Germinal center (tissue), 1 donor: ENCODE measurements at places on chromosomes 1 and 21.

DNA sequence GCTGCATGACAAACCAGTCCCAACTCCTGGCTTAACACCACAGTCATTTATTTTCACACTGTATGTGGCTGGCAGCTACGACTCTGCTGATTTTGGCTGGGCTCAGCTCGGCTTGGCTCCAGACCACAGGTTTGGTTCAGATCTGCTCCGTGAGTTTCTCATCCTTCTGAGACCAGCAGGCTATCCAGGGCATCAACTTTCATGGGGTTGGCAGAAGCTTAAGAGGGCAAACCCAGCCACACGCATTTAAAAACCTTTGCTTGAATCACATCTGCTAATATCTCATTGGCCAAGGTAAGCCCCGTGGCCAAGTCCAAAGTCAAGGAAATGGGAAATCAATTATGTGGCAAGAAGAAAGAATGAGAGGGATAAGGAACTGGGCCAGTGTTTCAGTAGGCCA, 574.2 kb downstream of the MATN1 start:
- no peak for DNase-seq

DNA sequence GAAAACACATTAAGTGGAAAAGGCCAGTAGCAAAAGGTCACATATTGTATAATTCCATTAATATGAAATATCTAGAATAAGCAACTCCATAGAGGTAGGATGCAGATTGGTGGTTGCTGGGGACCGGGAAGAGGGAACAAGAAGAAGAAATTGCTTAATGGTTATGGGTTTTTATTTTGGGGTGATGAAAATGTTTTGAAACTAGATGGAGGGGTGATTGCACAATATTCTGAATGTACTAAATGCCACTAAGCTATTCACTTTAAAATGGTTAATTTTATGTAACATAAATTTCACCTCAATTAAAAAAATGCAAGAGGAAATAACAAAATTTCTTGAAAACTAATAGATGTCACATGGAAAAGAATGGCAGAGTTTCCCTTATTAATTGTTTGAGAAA, 6.7 kb downstream of the KIAA0040 start:
- no peak for DNase-seq

DNA sequence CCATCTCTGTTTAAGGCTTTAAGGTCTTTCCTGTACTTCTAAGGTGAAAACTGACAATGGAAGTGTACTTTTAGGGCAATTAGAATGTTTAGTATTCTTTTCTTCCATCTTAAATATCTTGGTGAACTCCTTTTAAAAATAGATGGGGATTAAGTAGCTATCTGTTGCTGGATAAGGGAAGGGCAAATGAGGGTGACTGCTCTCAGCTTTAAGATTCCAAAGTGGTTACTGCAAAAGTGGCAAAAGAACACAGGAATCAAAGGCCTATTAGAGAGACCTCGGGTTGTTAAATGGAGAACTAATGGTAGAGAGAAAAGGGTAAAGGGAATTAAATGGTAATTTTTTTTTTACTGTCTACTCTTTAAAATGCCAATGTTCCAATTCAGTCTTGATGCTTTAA, 774.1 kb upstream of the B3GALT2 start:
- DNase-seq: no peak

- DNase-seq: no peak
Observed at GRCh38 chr1:100074604-100075395, 57.9 kb downstream of the SASS6 start.

DNA sequence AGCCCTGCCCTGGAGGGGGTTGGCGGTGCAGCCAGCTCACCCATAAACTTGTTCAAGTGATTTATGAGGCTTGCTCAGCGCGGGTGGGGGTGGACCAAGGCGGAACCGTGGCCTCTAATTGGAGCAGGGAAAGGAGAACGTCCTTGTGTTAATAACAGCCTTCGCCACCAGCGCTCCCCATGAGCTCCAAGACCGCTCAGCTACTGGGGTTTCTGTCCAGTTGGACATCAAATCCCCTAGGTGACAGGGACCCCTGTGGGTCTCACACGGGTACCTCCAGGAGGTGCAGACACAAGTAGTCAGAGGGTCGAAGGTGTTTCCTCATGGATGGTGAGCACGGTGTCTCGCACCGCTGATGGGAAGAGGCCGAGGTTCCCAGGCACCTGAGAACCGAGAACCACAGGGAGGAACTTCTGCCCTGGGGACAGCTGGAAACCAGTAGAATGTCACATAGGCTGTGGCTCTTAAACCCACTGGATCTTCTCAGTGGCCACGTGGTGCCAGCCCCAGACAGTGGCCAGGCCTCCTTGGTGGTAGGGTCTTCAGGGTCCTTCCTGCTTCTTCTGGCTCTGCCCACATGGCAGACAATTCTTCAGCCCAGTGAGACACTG, 3.7 kb upstream of the ACTRT2 start:
- DNase-seq: no peak

- no peak for DNase-seq
Observed at GRCh38 chr1:106768501-106768900, 288.0 kb upstream of the PRMT6 start.

DNA sequence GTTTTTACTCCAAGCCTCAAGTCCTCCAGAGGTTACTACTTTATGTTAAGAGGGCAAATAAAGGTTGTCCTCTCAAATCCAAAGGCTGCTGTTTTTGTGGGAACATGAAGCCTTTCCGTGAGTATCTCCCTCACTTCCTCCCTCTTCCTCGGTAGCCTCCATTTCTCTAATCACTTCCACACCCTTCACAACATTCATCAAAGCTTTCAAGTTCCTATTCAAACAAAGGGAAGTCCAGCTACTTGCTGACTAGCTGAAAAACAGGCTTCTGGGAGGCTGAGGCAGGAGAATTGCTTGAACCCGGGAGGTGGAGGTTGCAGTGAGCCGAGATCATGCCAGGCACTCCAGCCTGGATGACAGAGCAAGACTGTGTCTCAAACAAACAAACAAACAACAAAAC, 6.6 kb upstream of the CD48 start:
- DNase-seq: no peak

GRCh38 chr1:218971156-218971555, 202.5 kb upstream of the LYPLAL1 start:
- DNase-seq: no peak

DNA sequence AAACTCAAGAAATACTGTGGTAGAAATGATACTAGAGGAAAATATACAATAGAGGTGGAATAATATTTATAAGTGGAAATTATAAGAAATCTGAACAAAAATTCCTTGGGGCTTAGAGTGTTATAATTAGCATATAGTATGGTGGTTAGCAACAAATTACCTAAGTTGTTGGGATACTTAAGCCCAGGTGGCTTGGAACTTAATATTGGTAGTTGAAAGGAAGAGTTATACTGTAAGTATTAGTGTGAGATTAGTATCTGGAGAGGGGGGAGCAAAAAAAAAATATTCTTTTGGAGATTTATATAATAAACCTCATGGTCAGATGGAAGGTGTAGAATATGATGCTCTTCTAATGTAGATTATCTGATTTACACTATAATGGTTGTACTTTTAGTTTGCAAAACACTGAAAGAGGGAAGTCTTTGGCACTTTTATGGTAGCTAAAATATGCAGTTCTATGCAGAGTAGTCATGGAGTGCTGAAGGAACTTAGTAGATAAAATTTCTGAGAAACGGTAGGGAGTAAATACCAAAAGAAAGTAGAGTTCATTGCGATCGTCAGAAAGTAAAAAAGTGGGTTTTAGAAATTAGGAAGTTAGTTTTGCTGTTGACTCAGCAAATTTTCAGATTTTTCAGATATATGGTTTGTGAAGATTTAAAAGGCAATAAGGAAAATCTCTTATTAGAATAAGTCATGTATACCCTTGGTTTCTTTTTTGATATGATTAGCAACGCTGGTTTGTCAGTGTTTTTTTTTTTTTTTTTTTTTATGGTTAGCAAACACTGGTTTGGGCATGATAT, 45.7 kb downstream of the MTF2 start:
- no peak for DNase-seq
